WTC11 (cell line): ENCODE measurements at places on chromosomes 3 and 15.

- DNase-seq: no peak
These were observed 12.0 kb upstream of the NMNAT3 start for GRCh38 chr3:139689708-139690228.

DNA sequence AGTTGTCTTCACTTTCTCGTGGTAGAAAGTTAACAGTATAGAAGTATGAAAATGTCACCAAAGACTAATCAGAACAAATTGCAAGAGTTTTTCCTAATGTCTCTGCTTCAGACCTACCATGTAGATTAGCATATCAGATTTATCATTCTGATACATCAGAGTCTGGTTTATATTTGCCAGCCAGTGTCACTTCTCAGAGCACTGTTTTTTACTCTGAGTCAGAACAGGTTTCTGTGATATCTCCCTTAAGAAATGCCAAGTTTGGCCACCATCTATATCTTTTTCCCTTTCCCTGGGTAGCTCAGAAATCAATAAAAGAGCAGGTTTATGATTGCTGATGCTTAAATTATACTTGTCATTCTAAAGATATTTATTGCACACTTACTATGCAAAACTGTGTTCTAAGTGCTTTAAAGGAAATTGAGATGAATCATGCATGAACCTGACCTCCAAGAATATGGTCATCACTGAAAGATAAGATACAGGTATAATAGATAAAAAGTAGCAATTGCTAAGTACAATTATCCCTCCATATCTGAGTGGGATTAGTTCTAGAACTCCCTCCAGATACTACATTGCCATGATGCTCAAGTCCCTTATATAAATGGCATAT lies 672.7 kb upstream of the NAALADL2 start:
- no peak for DNase-seq

GRCh38 chr3:144055604-144056003 lies 84.0 kb downstream of the DIPK2A start:
- no peak for DNase-seq

GRCh38 chr3:134351427-134351826 lies 22.8 kb downstream of the AMOTL2 start:
- no peak for DNase-seq

DNA sequence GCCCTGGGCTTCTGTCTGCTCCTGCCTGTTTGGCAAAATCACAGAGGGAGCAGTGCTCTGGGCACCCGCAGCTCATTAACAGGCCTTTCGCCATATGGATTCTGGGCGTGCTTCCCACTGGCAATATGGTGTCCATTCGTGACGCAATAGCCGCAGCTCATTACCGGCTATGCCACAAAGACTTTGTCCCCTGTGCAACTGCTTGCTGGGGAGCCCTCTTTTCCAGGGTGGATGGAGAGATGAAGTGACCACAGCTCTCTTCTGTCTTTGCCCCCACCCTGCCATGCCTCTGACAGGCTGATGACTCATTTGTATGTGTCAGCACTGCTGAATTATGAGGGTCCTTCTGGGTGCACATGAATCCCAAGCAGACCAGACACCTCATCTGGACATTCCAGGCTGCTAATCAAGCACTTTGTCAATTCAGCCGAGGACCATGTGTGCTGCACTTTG lies 214.3 kb upstream of the FEZF2 start:
- DNase-seq: no peak

GRCh38 chr3:175965036-175965435 lies 1105.9 kb downstream of the NAALADL2 start:
- no peak for DNase-seq

- no peak for DNase-seq
These were observed 544 bp upstream of the MYO1E start for GRCh38 chr15:59373215-59373614.

GRCh38 chr3:42515391-42515916 lies 13.0 kb downstream of the VIPR1 start:
- no peak for DNase-seq

DNA sequence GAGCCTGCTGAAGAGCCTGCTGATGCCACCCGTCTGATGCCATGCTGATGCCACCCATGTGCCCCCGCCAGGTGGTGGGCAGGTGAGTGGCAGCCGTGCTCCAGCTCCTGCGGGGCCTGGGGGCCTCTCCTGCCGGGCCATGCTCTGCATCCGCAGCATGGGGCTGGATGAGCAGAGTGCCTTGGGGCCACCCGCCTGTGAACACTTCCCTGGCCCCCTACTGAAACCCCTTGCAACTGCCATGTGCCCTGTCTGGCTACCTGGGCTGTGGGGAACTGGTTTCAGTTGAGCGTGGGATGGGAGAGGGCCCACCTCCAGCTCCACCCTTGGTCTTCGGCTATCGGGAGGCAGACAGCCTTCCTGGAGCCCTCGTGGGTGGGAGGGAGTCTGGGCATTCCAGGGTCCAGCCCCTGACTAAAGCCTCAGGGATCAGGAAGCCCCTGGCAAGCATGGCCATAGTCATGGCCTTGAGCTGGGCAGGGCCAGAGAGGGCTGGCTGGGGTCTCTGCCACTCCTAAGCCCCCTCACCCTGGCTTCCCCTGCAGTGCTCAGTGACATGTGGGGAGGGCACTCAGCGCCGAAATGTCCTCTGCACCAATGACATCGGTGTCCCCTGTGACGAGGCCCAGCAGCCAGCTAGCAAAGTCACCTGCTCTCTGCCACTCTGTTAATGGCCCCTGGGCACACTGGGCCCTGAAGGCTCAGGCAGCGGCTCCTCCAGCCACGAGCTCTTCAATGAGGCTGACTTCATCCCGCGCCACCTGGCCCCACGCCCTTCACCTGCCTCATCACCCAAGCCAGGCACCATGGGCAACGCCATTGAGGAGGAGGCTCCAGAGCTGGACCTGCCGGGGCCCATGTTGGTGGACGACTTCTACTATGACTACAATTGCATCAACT lies 92.2 kb downstream of the TBC1D2B start:
- no peak for DNase-seq

DNA sequence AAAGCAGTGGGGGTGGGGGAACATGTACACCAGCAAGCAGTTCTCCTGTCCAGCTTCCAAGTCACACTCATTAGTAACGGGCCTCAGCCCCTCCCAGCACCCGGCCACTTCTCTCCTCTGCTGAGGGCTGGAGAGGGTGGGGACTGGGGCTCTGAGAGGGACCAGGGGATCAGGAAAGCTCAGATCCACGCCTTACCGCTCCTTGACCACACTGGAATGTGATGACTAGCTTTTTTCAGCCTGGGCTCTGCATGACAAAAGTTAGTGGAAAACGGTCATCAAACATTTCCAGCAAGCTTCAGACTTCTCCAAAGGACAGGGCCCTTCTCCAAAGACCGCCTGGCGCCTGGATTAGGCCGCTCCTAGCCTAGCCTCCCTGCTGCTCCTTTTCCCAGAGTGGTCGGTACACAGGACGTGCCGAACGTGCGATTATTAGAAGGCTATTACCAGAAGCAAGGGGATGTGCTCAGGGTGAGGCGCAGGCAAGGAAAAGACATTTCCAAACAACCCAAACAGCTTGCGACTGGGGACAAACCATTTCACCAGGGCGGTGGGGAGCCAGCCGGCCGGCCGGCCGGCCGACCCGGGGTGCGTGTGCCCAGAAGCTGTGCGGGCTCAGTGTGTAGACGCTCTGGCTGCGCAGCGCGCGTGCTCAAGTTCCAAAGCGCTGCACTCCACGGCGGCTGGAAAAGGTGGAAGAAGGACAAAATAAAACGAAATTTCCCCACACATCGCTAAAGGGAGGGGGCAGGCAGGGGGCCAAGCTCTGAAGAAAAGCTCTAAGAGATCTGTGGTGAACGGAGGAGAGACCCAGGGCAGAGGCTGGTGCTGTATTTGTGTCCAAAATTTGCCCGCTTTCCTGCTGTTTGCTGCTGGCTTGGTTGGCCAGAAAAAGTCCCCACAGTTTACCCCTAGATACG lies 51.0 kb upstream of the SSR3 start:
- peak; percentile 38 for DNase-seq

- DNase-seq: no peak
These were observed 176.8 kb upstream of the EPHA3 start for GRCh38 chr3:88930611-88931010.

DNA sequence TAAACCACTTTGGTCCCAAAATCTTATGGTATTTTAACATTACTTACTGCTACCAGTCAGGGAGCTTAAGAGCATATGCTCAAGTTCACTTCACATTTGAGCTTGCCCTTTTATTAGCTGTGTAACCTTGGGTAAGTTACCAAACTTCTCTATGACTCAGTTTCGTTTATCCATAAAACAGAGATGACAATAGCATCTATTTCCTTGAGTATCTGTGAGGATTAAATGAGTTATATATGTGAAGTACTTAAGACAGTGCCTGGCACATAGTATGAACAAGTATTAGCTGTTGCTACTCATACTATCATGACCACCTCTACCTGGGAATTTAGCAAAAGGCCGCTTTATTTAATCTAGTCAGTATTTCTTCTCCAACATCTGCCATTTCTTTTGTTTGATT lies 5.9 kb downstream of the ATOSA start:
- DNase-seq: no peak

DNA sequence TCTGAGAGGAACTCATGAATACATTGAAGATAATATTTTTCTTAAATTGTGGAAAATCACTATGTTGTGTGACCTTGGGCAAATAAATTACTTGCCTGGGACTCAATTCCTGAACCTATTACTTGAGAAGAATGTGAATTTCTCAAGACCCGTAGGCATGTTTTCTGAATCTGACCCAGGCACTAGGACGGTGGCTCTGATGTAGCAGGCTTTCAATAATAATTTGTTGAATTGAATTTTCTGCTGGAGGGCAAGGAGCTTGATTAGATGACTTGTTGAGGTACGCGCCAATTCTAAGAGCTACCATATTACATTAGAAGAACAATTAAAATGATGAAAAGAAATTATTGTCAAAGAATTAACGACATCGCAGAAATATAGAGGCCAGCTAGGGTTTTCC lies 150.2 kb upstream of the LRRC3B start:
- no peak for DNase-seq

GRCh38 chr3:172562871-172563865 lies 39.9 kb upstream of the TNFSF10 start:
- DNase-seq: no peak

- no peak for DNase-seq
These were observed 28.4 kb downstream of the SRPRB start for GRCh38 chr3:133833880-133834620.

DNA sequence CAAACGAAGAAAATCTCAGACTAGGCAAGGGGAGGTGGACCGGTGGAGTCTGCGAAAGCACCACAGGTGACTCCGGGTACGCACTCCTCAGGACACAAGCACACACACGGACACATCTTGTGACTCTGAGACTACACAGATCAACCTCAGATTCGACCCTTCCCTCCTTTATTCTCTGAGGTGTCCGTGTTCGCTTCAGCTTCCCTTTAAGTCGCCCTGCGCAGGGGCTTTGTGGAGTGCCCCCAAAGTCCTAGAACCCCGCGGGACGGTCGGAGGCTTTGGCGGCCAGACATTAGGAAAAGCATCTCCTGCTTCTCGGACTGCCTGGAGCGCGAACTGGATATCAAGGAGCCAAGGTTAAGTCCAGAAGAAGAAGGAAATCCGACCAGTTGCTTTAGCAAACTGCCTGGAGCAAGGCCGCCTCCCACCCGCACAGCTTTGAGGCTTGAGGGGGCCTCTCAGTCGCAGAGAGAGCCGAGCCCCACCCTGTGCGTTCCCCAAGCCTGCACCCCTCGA lies 730 bp downstream of the DGKG start:
- DNase-seq: no peak

DNA sequence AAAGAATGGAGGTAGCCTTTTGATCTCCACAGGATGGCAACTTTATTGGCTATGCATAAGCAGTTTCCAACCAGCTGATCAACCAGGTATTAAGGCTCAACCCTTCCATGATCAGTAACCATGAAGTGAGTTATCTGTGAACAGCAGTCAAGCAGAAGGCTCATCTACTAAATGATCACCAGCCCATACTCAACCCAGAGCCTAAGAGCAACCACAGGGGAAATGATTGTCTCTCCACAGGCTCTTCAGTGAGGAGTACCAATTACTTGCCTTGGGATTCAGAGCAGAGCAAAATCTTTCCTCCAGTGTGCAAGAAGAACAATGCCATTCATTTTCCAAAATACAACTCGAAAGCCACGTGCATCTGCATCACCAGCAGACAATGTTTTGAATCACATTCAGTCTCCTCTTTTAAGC lies 754.8 kb downstream of the ROBO1 start:
- DNase-seq: no peak

- no peak for DNase-seq
These were observed 22.0 kb upstream of the LCTL start for GRCh38 chr15:66587749-66588148.

- DNase-seq: peak; percentile 40
These were observed 513 bp downstream of the VGLL4 start for GRCh38 chr3:11643201-11643603.

DNA sequence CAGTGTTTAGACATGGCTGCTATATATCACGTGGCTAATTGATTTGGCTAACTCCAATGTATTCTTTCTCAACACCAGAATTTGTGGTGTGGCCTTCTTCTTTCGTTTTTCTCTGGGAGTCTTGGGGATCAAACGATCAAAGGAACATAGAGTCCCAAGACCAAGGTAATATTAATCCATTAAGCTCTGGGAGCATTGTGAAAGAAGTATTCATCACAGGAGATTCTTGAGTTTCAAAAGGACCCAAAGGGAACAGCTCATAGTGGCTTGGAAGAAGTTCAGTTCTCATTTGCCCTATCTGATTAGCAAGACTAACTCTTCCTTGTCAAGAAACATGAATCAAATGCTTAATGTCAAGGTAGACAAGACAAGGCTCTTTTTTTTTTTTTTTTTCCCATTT lies 32.9 kb upstream of the TICRR start:
- DNase-seq: no peak
